Vagina (tissue), 2 donors: ENCODE measurements at places on chromosomes 6 and 20.
A peak's percentile ranks its signal among the peaks of the same experiment; 100 is the strongest.

DNA sequence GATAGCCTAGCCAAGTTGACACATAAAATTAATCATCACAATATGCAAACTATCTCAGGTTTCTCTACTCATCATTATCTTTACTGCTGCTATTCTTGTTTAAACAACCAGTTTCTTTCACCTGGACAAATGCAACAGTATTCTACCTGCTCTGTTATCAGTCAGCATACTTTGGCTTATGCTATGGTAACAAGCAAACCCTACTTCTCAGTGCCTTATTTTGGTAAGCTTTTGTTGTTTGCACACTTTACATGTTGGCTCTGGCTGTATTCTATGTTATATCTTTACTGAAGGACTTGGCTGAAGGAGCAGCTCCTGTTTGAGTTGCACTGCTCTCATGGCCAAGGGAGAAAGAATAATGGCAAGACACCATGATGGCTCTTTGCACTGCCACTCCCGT is 463.1 kb downstream of the EPM2A start:
- no peak for DNase-seq

- DNase-seq = no peak
These were observed 305.4 kb upstream of the MAP3K7 start for GRCh38 chr6:90892271-90892670.

- DNase-seq = peak; percentile 55
These were observed 343.4 kb downstream of the CDC5L start for GRCh38 chr6:44730771-44731391.

DNA sequence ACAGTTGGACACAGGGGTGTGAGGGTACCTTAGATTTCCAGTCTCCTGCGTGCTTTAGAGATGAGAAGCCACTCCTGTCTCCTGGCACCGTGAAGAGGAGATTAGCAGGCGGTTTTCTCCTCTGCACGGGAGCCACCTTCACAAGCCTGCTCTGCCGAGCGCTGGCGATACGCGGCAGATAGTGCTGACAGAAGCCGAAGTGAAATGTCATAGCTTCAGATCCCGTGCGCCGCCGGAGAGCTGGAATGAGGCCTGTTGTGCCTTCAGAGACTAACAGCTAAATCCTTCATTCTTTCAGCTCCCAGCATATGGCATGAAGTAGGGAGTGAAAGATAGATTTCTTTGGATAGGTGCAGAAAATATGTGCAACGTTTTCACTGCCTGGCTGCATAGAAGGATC is 371.0 kb downstream of the TAF4 start:
- DNase-seq = no peak

DNA sequence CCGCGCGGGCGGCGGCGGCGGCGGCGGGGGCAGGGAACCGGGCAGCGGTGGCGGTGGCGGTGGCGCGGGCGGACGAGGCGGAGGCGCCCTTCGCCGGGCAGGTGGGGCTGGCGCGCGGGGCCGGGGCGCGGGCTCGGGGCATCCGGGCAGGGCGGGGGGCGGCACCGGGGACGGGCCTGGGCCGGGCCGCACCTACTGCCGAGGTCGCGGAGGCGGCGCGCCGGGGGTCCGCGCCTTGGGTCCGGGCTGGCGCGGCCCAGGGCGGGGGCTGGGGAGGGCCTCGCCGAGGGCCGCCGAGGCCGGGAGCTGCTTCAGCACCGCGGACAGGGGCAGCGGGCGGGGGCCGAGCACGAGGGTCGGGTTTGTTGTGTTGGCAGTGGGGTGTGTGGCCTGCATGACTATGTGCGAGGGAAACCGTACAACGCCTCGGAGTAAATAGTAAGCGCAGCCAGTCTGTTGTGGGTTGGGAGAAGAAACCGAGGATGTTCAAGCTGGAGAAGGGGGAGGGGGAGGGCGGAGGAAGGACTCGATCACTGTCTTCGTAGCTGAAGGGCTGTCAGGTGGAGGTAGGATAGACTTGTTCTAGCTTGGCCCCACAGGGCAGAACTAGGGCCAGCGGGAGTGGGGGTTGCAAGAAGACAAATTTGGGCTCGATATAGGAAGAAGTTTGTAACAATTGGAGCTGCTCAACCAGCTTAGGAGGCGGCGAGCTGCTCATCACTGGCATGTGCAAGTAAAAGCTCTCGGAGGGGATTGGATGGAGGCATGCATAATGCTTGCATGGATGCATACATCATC is 593 bp downstream of the MMP24 start:
- DNase-seq = no peak

- DNase-seq = no peak
These were observed 17.6 kb downstream of the CAPN11 start for GRCh38 chr6:44176130-44176761.

- no peak for DNase-seq
These were observed 387.7 kb downstream of the BTBD3 start for GRCh38 chr20:12305188-12305950.

GRCh38 chr20:46324379-46324778 is 16.1 kb upstream of the CDH22 start:
- DNase-seq = no peak

- no peak for DNase-seq
These were observed 18.9 kb upstream of the CALHM5 start for GRCh38 chr6:116492331-116493067.
